RWPE2 (cell line): ENCODE measurements at places on chromosomes 2 and 18.

DNA sequence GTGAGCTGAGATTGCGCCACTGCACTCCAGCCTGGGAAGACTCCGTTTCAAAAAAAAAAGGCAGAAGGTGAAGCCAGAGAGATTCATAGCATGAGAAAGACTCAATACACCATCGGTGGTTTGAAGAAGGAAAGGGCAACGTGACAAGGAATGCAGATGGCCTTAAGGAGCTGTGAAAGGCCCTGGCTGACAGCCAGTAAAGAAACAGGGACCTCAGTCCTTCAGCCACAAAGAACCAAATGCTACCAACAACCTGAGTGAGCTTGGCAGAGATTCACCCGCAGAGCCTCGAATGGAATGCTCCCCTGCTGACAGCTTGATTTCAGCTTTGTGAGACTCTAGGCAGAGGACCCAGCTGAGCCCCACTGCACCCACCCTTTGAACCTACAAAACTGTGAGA is 154.9 kb upstream of the NDUFV2 start:
- DNase-seq = no peak

DNA sequence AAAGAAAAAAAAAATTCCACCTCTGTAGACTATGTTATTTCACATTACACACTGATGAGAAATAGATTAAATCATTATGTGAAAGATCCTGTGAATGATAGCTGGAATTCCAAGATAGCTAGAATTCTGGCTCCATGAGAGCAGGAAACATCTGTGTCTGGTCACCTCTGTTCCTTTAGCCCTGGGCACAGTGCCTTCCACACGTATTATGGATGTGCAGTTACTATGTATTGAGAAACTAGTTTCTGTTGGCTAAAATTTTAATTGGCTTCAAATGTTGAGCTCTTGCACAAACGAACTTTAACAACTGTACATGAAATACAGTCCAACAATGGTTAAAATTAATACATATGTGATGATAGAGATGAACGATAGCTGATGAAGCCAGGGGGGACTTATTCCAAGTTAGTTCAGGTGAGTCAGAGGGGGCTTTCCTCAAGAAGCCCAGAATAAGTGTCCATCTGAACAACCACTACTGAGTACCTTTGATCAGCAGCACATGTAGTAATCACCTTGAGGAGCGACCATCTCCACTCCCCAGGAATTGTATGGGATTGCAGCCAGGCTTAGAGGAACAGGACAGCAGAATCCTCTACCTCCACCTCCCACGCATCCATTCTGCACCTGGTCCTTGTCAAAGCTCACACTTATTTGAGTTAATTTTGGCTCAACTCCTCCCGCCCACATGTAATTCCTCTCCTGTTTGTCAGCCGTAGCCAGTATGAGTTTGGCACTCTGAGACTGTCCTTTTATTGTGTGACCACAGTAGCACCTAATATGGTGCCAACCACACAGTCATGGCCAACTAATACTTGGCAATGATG is 68.6 kb downstream of the NABP1 start:
- no peak for DNase-seq

DNA sequence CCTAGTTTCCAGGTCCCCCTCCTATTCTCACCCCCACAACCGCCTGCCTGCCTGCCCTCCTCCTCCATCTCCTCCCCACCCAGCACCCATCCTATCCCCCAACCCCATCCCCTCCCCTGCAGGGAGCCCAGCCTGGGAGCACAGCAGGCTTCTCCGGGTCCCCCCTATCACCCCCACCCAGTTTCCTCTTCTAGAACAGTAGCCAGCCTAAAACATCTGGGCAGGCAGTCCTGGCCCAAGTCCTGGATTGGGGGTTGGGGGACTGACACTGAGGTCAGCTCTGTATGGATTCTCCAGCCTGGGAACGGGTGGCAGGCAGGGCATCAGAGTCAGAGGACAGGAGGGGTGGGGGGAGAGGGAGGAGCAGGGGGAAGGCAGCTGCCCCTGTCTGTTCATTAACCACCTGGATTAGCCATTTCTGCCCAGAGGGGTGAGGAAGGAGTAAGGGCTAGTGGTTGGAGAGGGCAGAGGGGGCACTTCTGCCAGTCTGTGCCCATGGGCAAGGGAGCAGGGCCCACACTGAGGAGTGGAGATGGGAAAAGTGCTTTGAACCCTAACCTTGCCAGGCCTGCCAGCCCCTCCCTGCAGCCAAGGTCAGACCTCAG is 60.0 kb downstream of the TNS1 start:
- no peak for DNase-seq

- no peak for DNase-seq
These were observed 772.8 kb upstream of the LRRTM1 start for GRCh38 chr2:81077396-81077795.

DNA sequence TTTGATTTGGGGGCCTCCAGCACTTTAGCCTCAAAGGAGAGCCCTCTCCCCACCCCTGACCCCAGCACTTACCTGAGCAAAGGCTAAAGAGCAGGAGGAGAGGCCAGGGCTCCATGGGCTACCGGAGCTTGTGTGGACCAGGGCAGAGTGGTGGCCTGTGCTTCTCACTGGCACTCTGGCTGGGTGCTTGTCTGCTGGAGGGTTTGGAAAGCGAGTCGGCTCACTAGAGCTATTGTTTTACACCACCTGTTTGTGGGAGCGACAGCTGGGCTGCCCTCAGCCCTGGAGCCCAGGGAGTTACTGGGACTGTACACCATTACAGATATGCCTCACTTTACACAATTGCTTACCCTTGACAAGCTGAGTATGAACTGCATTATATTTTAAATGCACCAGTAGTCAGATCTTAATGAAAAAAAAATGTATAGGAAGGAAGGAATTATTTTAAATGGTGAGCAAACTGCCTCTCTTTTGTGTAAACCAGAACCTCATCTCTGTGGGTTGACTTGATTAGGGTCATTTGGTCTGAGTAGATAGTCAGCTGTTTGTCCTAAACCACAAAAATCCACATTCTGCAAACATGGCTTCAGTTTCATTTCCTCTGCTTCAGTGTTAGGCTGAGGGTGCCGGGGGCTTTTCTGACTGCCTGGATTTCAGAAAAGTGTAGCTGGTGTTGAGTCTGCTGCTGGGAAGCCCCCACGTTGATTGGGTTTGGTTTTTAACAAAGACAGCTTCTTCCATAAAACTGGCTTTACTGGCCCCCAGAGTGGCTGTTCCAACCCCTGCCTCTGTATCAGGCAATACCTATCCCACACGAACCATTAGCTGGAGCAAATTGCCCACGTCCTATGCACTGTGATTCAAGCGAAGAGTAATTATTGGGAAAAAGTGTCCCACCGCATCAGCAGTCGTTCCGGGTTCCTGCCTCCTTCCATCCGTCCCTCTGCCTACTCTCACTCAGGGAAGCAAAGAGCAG is at the start of gene CHRNA1:
Gene CHRNA1, minus strand, starts transcription at position 193 of the 976 bp plus-strand sequence. Its CDS starts 78 bp downstream, at position 115.
- DNase-seq = no peak

- DNase-seq = no peak
These were observed 666.0 kb downstream of the DSC3 start for GRCh38 chr18:30376515-30376914.

- DNase-seq = no peak
These were observed 46.7 kb downstream of the REEP1 start for GRCh38 chr2:86290596-86291327.

DNA sequence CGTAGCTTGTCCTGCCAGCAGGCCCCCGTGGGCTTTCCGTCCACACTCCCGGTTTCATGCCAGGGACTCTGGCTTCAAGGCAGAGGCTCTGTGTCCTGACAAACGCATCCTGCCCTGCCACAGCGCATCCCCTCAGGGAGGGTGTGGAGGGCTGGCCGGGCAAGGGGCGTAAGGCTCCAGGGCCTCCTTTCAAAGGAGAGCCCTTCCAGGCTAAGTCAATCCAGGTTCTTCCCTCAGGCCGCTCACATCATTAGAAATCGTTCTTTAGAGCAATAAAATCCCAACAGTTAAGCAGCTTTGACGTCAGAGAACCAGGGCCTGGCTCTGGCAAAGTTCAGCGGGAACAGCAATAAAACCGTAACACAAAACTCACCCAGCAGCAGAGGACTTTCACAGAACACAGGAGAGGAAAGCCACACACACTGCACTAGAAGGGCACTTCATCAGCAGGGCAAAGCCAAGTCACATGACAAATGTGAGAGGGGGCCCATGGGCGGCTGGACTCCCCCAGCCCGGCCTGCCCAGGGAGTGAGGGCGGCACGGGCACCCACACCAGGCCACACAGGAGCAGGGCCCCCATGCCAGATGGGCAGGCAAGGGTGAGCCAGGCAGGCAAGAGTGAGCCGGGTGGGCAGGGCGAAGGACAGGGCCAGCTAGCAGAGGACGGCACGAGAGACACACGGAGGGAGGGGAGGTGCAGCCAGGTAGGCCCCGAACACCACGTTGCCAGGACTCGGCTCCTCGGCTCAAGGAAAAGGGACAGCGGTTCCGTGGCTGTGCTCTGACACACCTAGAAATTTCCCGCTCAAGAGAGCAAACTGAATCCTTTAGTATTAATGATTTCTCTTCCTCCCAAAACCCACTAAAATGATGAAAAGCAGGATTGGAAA is 52.0 kb downstream of the HDAC4 start:
- no peak for DNase-seq

DNA sequence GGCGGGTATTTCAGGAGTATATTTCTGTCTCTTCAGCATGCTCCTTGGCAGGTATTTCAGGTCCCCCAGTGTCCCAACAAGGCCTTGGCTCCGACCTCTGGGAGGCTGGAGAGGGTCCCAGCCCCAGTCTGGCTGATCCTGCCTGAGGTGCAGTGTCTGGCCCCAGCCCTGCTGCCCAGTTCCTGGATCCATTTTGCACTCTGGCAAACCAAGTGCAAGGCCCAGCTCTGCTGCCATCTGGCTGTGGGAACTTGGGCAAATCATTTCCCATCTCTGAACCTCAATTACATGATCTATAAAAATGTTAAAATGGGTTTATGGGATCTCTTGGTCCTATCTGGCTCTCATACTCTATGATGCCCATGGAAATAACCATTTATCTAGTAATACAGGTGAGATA is 63.6 kb downstream of the ZBTB7C start:
- no peak for DNase-seq

DNA sequence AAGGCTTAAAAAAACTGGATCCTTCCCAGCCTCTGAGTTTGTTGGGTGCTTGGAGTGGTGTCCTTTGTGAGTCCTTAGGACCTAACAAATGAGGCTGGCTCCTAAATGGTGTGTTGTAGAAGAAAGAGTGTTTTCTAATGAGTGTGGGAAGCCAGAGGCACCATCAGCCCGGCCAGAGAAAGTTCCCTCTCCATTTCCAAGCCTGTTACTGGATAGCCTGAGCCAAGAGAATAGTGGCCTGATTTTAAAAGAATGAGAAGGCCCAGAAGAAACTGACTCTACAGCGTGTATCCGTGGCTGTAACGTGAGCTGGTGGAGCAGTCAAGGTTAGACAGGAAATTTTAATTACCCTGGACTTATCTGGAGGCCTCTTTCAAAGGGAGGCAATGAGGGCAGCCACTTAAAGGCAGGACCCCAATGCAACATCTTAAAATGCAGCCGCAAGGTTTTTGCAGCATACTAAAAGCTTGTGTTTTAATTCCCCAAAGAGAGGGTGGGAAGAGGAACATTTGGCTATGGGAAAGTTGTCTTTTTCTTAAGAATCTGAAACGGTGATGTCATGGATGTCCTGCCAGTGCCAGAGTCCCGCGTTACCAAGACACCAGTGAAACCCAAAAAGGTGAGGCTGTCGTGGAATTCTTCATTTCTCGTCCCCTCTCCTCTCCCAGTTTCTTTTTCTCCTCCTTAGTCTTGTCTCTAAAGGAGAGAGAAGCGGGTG is 4.6 kb downstream of the EFHD1 start:
- DNase-seq = no peak

GRCh38 chr2:54522624-54523281 is 66.6 kb downstream of the SPTBN1 start:
- DNase-seq = no peak

DNA sequence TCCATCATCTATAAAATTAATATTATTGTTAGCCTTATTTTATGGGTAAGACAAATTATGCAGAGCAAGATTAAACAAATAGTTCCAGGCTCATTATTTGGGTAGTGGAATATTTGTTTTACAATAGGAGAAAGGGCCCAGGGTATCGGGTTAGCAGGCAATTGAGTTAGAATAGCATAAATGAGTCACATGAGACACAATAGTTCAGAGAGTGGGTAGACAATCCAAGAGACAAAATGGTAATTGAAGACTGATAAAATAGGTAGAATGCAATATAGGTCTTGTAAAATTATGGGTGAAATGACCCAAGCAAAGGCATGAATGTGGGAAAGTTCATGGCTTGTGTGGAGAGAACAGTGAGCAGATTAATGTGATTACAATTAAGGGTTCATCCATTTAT is 790.9 kb upstream of the GCFC2 start:
- no peak for DNase-seq
